ENCODE measurements at places on chromosomes 13 and 19.

GRCh38 chr19:45825917-45826893 lies 11.1 kb upstream of the RSPH6A start:
- no peak for DNase-seq

DNA sequence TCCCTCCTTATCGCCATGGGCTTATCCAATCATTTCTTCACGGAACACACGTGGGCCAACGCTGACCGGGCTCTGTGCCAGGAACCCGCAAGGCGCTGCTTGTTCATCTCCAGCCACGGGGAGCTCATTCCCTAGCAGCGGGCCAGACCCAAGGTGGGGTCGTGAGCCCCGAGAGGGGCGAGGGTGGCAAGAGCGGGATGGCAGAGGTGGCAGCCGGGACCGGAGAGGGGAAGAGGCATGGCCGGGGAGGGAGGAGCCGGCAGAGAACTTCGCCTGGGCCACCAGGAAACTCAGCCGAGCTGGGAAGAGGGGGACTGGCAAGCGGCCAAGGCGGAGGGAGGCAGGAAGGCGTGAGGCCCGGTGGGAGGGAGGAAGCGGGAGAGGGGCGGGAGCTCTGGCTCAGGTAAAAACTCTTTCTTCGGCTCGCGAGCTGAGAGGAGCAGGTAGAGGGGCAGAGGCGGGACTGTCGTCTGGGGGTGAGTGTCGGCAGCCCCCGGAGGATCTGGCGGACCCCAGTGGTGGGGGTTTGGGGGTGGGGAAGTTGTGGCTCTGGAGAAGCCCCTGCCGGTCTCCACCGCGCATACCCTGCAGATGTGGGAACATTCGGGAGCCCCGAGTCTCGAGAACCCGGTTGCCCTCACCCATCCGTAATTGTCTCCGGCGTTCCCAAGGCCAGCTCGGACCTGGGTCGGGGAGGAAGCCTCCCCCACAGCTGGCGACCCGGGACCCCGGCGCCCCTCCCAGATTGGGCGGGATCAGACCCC lies at the start of gene B3GNT3:
Gene B3GNT3, plus strand, starts transcription at position 408 of the 764 bp plus-strand sequence. CDS start 12,670 bp downstream, outside the sequence.
- DNase-seq = no peak

DNA sequence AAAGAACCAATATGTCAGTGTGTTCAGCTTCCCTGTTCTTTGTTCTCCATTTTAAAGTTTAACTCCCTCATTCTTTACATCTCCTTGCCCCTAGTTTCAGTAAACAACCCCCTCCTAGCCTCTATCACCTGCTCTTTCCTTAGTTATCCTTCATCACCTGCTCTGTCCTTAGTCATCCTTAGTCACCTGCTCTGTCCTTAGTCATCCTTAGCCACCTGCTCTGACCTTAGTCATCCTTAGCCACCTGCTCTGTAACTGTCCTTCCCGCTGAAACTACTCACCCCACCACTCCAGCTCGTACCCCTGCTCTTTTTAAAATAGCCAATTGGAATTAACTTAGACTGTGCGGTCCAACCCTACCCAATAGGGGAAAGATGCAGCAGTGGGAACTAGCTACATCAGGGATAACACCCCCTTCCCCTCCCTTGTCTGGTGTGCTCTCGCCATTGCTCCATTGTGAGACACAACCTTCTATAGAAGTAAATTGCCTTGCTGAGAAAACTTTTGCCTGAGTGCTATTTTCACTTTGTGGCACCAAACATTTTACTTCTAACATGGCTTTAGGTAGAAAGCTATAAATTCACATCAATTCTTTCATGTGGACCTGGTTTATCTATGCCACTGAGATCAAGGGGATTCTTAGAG lies 16.2 kb downstream of the EDNRB start:
- no peak for DNase-seq

DNA sequence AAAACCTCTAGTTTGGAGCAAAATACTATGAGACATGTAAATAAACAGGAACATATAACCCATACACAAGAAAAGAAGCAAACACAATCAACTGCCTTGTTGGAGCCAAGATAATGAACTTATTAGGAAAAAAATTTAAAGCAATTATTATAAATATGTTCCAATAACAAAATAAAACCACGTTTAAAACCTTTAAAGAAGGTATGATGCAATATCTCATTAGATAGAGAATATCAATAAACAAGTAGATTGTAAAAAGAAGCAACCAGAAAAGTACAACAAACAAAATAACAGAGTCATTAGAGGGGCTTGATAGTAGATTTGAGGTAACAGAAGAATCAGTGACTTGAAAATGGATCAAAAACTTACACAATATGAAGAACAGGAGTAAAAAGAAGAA lies 327.0 kb upstream of the PCDH9 start:
- no peak for DNase-seq

GRCh38 chr19:42658076-42658475 lies 63.4 kb upstream of the CEACAM8 start:
- DNase-seq = peak; percentile 4

- no peak for DNase-seq
These were observed 128.1 kb upstream of the RXFP2 start for GRCh38 chr13:31611214-31611613.

DNA sequence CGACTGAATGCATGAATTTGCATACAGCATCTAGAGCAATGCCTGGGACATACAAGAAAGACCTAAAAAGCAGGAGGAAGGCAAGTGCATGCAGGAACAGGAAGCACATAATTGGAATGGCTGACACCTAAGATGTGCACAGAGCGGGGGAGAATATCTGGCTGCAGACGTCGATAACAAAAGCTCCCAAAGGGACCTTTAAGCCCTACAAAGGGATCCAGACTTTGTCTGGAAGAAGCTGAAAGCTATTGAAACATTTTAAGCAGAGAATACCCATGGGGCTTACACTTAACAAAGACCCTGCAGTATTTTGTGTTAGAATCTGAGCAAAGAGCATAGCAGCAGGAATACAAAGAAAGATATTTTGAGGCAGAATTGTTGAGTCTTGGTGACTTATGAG lies 107.4 kb upstream of the CLDN10 start:
- DNase-seq = no peak

DNA sequence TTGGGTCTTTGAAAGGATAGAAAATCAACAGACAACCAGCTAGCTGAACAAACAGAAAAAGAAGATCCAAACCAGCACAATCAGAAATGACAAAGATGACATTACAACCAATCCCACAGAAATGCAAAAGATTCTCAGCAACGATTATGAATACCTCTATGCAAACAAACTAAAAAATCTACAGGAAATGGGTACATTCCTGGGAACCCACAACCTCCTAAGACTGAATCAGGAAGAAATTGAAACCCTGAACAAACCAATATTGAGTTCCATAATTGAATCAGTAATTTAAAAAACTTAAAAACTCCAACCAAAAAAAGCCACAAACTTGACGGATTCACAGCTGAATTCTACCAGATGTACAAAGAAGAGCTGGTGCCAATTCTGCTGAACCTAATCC lies 20.9 kb upstream of the C1QTNF9B start:
- peak; percentile 75 for DNase-seq
